ENCODE measurements at places on chromosomes 16 and 17. TPM values are rescaled to one million over a fixed set of nuclear protein-coding genes. Genes with fewer than 3 reads are reported as not detected.
A peak's percentile ranks its signal among the peaks of the same experiment; 100 is the strongest.

Gene OR4D1
- 0.06 TPM for total RNA-seq

Gene SLC47A1
- total RNA-seq = 26.0 TPM

DNA sequence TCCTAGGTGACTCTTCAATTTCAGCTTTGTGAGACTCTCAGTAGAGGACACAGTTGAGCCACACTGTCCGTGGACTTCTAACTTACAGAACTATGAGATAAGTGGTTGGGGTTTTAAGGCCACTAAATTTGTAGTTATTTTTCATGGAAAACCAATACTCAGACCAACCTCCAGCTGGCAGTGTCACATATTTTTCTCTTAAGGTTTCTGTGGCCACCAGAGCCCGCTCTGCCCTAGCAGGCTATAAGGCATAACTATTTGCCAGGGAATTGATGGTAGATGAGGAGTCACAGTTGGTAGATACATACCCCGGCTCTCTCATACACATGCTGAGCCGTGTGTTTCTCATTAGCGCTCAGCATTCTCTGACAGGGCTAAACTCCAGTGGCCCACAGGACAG, 336.8 kb upstream of the MON1B start:
- H3K36me3 ChIP-seq = no peaks in the 10 kb centered on the region
- no peak for DNase-seq
- no peak overlapping the region for H3K27ac ChIP-seq
- H3K4me3 ChIP-seq = no peak overlapping the region

- no peak overlapping the region for H3K4me3 ChIP-seq
- H3K27me3 ChIP-seq = no peaks in the 10 kb centered on the region
- H3K27ac ChIP-seq = no peak overlapping the region
- no peaks in the 10 kb centered on the region for H3K36me3 ChIP-seq
- no peaks in the 10 kb centered on the region for H3K4me1 ChIP-seq
- peak; percentile 67 for DNase-seq
These were observed 87.4 kb upstream of the LHX1 start for GRCh38 chr17:36849871-36850348.

GRCh38 chr16:19210280-19210924, 42.4 kb downstream of the SYT17 start:
- no peaks in the 10 kb centered on the region for H3K36me3 ChIP-seq
- H3K4me1 ChIP-seq = no peaks in the 10 kb centered on the region
- H3K27me3 ChIP-seq = no peaks in the 10 kb centered on the region
- H3K27ac ChIP-seq = no peak overlapping the region

DNA sequence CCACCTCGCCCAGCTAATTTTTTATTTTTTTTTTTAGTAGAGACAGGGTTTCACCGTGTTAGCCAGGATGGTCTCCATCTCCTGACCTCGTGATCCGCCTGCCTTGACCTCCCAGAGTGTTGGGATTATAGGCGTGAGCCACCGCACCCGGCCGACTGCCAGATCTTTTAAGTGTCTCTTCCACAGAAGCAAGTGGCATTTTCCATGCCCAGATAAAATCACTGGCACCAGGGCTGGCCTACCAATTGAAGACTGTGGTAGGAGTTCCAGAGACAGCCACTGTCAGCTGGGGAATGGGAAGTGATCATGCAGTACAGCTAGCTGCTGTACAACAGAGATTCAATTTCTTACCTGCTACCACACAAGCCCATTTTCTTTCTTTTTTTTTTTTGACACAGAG, 17.9 kb downstream of the CNP start:
- H3K4me3 ChIP-seq = no peak overlapping the region
- peaks cover 23% of the 10 kb centered on the region for H3K36me3 ChIP-seq
- DNase-seq = no peak
- H3K4me1 ChIP-seq = no peaks in the 10 kb centered on the region

All from kidney (tissue), 22 donors.